Germinal center (tissue), 1 donor: ENCODE measurements at places on chromosomes 12 and 14.

- no peak for DNase-seq
Measured at GRCh38 chr14:94615823-94616570, 3.8 kb downstream of the SERPINA3 start.

- no peak for DNase-seq
Measured at GRCh38 chr12:65083581-65083980, 37.5 kb downstream of the WIF1 start.

DNA sequence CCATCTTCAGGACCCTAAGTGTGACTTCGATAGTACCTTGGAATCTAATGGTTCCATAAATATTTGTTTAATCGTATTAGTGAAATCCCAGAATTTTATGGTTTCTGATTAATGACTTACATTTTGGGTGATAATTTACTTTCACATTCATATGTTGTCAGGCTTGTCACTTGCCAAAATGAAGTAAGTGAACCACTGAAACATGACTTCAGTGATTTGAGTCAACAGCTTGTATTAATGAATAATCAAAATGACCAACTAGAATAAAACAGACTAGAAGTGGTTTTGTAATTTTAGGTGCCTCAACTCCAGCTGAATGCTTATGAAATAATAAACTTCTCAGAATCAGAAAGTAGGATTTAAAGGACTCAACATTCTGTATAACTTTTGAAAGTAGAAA is 517.1 kb downstream of the PRKD1 start:
- DNase-seq, result no peak

DNA sequence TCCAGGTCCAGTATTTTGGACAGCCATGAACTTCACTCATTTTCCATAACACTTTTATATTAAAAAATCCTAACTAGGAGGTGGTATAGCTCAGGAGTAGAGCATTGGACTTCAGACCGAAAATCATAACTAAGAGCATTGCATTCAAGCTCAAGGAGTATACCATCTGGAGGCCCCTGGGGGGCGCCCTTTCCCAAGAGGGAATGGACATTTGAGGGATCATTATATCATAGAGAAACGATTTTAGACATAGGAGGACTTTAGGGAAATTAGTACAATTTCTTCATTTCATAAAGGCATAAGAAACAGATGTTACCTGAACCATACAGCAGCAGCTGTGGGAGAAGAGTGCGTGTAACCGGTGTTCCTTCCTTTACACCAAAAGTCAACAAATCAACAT is 5.2 kb upstream of the ATG14 start:
- no peak for DNase-seq

DNA sequence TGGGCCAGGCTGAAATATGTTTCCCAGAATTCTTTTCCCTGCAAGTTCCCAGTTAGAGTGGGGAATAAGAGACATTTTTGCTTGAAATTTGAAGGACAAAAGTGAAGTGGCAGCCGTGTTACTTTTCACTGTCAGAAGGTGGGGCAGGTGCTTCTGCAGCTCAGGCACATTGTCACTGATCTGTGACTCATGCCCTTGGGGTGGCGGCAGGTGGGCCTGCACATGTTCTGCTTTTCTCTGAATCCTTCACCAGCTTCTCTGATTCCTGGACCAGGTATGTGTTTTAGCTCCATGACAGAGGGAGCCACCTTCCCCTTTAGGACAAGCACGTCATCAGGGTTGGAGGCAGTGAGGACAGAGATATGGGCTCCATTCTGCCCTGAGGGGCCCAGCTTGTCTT is 11.7 kb upstream of the KCNA5 start:
- DNase-seq, result no peak

GRCh38 chr12:29782285-29782870 is 1.4 kb downstream of the TMTC1 start:
- no peak for DNase-seq

- DNase-seq, result no peak
Measured at GRCh38 chr14:104062281-104062680, 23.2 kb upstream of the ASPG start.

GRCh38 chr12:20368114-20368650 is at the start of gene PDE3A:
TSS of gene PDE3A (plus strand) at chr12:20368537. CDS start at chr12:20369285, 748 bp downstream.
- DNase-seq, result no peak
